ENCODE measurements at places on chromosomes 1 and 21. TPM values are rescaled to one million over a fixed set of nuclear protein-coding genes. Genes with fewer than 3 reads are reported as not detected.

The FMO3 gene
- not detected for total RNA-seq

The KRTAP19-6 gene
- not detected for total RNA-seq

The ITLN2 gene
- total RNA-seq, result not detected

The PPP1R8 gene
- 46.5 TPM for total RNA-seq

The UCK2 gene
- 100 TPM for total RNA-seq

The GPR161 gene
- total RNA-seq, result 29.0 TPM

The COL24A1 gene
- total RNA-seq, result 1.8 TPM

The FASLG gene
- total RNA-seq, result not detected

The TRIM17 gene
- under 0.01 TPM for total RNA-seq

The SPATA17 gene
- total RNA-seq, result 0.55 TPM

The SPRR2E gene
- not detected for total RNA-seq

The ZNF648 gene
- not detected for total RNA-seq

The ST6GALNAC5 gene
- 140 TPM for total RNA-seq

The CTSE gene
- total RNA-seq, result not detected

The ZNF326 gene
- total RNA-seq, result 7.7 TPM

The CLCA1 gene
- total RNA-seq, result not detected

The NR1I3 gene
- not detected for total RNA-seq

The AMY1C gene
- not detected for total RNA-seq

The MIXL1 gene
- not detected for total RNA-seq

The LCE1A gene
- total RNA-seq, result not detected

The OTUD7B gene
- 13.1 TPM for total RNA-seq

The RCSD1 gene
- not detected for total RNA-seq

The CACHD1 gene
- total RNA-seq, result 9.5 TPM
